EL (cell line): ENCODE measurements at places on chromosomes 7 and 10.

DNA sequence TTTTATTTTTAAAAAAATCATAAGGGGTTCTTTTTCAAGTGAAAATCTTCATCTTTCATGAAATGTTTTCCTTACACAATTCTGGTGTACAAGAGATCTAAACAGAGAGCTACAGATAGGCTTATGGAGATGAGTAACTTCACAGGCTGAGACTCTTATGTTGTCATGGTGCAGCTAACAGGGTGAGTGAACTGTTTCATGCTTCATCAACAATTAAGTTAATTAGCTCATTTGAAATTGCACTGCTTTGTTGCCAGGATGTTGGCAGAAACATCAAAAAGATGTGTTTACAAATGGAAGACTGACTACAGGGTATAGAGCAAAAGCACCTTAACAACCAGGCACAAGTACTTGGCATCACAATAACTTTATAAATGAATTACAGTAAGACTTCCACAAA, 230.8 kb downstream of the FOXP2 start:
- no peak for DNase-seq

- peak; percentile 43 for DNase-seq
These were observed 31.5 kb downstream of the MBL2 start for GRCh38 chr10:52740913-52741675.

DNA sequence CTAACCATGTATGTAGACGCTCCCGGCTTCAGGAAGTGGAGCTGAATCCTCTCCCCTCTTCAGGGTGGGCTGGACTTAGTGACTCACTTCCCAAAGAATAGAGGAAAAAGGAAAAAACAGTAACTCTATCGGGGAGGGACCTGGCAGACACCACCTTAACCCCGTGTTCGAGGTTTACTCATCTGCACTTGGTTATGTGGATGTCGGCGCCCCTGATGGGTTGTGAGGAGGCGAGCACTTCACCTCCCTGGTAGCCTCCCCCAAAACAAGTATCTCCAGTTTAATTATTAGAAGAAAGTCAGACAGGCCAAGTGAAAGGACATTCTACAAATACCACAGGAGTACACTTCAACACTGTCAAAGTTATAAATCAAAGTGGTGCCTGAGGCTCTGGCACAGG, 559.7 kb downstream of the TCERG1L start:
- DNase-seq = no peak

DNA sequence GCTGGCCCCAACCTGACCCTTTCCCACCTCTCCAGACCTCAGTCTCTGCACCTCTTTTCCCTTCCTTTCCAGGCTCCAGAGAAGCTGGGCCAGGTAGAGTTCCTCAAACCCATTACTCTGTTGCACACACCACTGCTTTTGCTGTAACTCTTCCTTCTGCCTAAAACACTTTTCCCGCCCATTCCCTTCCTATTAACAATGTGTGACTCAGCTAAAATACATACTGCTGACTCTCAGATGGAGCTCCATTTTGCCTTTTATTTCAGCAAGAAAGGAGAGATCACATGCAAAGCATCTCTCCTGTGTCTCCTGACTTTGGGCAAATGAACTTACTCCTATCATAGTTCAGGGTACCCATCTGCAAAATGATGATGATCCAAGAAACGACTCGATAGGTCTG, 201.0 kb downstream of the CALN1 start:
- DNase-seq = no peak

DNA sequence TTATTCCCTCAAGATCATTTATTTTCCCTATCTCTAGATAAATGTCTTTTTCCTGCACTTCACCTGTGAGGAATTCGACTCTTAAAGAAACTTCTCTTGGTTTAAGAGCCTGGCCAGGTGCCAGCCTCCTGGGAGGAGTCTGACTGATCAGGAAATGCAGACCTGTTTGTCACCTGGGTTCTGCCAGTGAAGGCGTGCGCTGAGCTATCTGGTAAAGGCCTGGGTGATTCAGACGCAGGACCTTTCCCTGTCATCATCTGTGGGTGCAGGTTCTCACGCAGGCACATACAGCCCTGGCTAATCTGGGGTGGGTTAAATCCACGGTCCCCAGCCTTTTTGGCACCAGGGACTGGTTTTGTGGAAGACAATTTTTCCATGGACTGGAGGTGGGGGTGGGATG, 65.3 kb upstream of the AQP1 start:
- no peak for DNase-seq

DNA sequence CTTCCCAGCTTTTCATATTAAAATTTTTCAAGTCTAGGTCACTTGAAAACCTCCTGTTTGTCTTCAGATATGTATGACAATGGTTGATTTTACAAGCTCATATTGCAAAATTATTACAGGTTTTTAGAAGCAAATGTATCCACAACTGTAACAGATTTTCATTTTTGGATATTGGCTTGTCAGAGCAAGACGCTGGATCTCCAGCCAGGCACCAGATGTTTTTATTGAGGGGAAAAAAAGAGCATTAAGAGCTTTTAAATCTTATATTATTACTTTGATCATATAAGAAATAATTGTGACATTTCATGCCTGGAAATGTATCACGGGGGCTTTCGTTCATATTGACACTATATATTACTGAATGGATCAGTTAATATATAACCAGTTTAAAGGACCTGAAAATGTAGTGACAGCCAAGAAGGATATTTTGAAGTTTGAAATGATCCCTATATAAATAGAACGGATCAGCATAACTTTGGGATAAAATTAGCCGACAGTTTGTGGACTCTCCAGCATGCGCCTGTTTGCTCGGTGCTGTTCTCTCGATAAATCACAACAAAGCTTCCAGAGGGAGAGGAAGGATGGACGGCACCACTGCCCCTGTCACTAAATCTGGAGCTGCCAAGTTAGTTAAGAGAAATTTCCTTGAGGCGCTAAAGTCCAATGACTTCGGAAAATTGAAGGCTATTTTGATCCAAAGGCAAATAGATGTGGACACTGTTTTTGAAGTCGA, at the start of gene ASB4:
ASB4 (plus strand) TSS at position 553 of the 733 bp plus-strand sequence; CDS start at position 582, 29 bp downstream.
- DNase-seq = no peak

GRCh38 chr10:124544711-124545110, 83.1 kb downstream of the LHPP start:
- DNase-seq = no peak

DNA sequence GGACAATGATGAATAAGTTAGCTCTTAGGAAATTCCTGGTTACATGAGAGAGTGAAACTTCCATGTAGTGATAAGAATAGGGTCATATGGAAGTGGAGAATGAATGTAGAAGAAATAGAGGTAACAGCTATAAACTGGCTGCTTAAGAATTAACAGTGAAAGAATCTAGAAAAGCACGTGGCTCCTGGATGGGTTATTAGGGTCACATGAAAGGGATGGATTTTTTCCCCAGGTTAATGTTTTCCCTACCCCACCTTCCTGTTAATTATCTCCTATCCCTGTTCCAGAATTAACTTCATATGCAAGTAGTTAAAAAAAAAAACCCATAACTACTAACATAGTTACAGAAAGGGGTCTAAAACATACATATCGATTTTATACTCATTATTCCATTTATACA, 58.0 kb downstream of the ANKIB1 start:
- DNase-seq = no peak

GRCh38 chr7:155368894-155369600, 71.4 kb downstream of the INSIG1 start:
- DNase-seq = no peak

DNA sequence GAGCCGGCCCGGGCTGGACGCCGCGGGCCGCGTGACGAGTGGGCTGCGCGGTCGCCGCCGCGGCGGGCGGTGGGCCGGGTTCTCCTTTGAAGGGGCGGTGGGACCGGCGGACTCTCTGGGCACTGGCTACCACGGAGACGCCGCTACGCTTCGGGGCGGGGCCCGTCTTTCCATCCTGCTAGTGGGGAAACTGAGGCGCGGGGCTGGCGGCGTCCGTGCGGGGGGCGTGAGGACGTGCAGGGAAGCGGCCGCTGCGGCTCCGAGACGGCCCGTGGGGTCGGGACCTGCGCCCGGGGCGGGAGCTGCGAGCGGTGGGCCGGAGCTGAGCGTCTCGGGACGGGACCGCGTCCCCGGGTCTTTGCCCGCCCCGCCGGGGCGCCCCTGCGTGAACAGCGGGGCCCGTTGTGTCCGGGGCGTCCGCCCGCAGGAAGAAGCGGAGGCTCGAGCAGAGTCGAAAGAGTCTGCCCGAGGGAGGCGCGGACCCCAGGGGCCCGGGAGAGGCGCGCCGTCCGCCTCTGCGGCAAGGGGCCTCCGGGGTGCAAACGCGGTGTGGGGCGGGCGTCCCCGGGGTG, 548 bp upstream of the BNIP3 start:
- DNase-seq = no peak
